ENCODE measurements at places on chromosomes 16 and 17. TPM values are rescaled to one million over a fixed set of nuclear protein-coding genes. Genes with fewer than 3 reads are reported as not detected.
A peak's percentile ranks its signal among the peaks of the same experiment; 100 is the strongest.

Gene GP2
- not detected for total RNA-seq

Gene RUNDC3A
- 0.16 TPM for total RNA-seq

GRCh38 chr17:65231086-65231485 is 93.9 kb downstream of the RGS9 start:
- H3K4me3 ChIP-seq: no peak overlapping the region
- peaks cover 37% of the 10 kb centered on the region for H3K27me3 ChIP-seq
- peaks cover 2% of the 10 kb centered on the region for H3K36me3 ChIP-seq
- no peak for DNase-seq

DNA sequence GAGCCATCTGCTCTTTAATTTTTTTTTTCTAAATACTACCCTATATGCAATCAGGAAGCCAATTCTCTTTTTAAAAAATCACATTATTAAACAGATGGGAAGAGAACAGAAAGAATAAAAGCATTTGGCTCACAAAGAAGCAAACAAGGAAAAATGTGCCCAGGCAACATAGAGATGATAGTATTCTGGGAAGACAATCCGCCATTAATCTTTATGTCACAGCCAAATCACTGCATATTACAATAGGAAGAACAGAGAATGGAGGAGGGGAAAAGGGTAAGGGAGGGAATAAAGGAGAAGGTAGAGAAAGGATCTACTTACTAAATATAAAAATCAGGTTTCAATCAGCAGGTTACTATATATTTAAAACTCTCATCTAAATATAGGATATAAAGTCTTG is 34.3 kb downstream of the STAT5B start:
- no peak overlapping the region for H3K4me3 ChIP-seq
- peaks cover 21% of the 10 kb centered on the region for H3K4me1 ChIP-seq

- H3K36me3 ChIP-seq: no peaks in the 10 kb centered on the region
- H3K27ac ChIP-seq: no peak overlapping the region
- no peaks in the 10 kb centered on the region for H3K4me1 ChIP-seq
- no peak for DNase-seq
These were observed 23.0 kb upstream of the CAPNS2 start for GRCh38 chr16:55543472-55543871.

DNA sequence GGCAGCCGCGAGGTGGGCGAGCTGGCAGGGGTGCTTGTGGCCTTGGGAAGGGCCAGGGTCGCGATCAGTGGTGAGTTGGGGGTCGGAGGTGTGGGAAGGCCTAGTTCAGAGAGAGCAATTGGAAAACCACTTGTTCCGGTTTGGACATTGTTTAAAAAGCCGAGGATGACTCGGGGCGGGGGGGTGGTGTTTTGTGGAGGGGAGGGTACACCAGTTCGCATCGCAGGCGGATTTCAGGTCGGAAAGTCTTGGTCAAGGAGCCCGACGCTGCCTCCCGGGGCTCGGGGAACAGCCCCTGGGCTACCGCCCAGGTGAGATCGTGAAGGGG is 66.4 kb downstream of the KPNA2 start:
- peak overlapping the region; percentile 74 for H3K27ac ChIP-seq
- peaks cover 3% of the 10 kb centered on the region for H3K36me3 ChIP-seq
- no peak for DNase-seq
- peaks cover 28% of the 10 kb centered on the region for H3K4me1 ChIP-seq
- H3K4me3 ChIP-seq: peak overlapping the region; percentile 90

DNA sequence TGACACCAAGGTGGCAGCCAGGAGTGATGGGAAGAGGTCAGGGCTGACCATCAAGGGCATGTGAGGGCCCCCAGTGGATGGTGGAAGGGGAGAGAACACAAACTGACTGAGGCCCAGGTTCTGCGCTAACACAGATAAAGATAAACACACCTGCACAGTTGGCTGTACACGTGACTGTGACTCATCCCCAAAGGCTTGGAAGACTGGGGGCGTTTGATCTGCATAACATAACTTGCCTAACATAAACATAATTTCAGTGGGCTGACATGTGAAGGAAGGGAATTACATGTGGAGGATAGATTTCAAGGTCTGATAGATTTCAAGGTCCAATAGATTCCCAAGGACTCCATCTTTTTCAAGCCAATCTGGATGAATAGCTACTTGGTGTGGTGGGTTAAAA is 100.9 kb upstream of the TNRC6C start:
- no peak overlapping the region for H3K4me3 ChIP-seq
- no peak overlapping the region for H3K27ac ChIP-seq
- peaks cover 16% of the 10 kb centered on the region for H3K4me1 ChIP-seq
- no peaks in the 10 kb centered on the region for H3K27me3 ChIP-seq
- H3K36me3 ChIP-seq: no peaks in the 10 kb centered on the region

DNA sequence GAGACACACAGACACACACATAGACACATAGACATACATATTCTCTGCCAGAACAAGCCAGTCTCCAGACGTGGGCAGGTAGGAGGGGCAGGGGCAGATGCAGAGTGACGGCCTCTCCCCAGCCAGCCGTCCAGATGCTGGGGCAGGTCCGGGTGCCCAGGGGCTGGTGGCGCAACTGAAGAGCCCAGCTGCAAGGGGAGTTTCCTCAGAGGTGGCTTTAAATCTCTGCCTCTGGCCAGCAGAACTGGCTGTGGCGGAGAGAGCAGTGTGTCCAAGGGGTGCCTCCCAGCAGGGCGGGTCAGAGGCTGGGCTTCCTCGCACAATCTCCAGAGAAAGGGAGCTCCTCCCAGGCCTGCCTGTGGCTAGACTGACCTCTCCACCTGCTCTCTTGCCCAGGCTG is 9.4 kb upstream of the GCGR start:
- no peak for DNase-seq
- H3K27me3 ChIP-seq: peaks cover 4% of the 10 kb centered on the region
- no peak overlapping the region for H3K27ac ChIP-seq

DNA sequence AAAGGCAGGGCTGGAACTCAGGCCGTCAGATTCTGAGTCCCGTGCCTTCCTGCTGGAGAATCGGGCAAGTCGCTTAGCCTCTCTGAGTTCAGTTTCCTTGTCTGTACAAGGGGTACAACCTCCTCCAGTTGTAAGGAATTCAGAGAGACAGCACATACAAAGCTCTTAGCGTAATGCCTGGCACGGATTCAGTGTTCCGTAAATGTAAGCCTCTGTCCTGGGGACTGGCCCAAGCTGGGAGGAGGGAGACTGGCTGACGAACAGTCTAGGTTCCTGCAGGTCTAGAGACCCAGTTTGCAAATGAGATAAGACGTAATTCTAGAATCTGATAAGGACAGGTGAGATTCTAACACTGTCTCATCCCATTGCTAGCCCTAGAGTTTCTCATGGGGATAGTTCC is 9.9 kb downstream of the METTL22 start:
- no peak overlapping the region for H3K4me3 ChIP-seq
- DNase-seq: no peak
- peaks cover 5% of the 10 kb centered on the region for H3K4me1 ChIP-seq
- H3K27me3 ChIP-seq: no peaks in the 10 kb centered on the region

GRCh38 chr17:52790359-52790955 is 631.9 kb upstream of the CA10 start:
- H3K27me3 ChIP-seq: no peaks in the 10 kb centered on the region
- H3K4me1 ChIP-seq: no peaks in the 10 kb centered on the region
- DNase-seq: no peak
- H3K27ac ChIP-seq: no peak overlapping the region

DNA sequence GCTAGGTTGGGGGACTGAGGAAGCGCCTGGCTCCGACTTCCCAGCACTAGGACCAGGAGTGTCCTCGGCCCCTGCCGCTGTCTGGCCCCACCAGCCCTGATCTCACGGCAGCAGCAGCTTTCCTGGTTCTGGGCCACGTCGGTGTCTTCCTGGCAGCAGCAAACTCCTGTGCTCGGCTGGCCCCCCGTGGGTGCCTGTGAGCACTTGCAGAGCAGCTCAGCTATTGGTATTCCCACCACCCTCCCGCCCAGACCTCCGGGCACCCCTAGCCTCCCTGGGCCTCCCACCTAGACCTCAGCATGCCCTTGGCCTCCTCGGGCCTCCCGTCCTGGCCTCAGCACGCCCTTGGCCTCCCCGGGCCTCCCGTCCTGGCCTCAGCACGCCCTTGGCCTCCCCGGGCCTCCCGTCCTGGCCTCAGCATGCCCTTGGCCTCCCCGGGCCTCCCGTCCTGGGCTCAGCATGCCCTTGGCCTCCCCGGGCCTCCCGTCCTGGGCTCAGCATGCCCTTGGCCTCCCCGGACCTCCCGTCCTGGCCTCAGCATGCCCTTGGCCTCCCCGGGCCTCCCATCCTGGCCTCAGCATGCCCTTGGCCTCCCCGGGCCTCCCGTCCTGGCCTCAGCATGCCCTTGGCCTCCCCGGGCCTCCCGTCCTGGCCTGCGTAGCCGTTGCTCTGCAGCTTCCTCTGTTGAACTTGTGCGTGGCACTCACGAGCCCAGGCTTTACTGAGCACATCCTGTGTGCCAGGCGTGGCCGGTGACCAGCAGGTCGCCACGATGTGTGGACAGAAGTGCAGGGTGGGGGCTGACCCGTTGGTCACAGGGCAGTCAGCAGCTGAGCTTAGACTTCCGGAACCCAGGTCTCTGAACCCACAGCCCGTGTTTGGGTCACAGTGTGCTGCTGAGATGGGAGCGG is 51.8 kb upstream of the ACSF3 start:
- H3K4me3 ChIP-seq: peak overlapping the region; percentile 14
- H3K27me3 ChIP-seq: peaks cover 12% of the 10 kb centered on the region
- no peaks in the 10 kb centered on the region for H3K36me3 ChIP-seq
- no peak for DNase-seq
- no peaks in the 10 kb centered on the region for H3K4me1 ChIP-seq
- H3K27ac ChIP-seq: no peak overlapping the region

DNA sequence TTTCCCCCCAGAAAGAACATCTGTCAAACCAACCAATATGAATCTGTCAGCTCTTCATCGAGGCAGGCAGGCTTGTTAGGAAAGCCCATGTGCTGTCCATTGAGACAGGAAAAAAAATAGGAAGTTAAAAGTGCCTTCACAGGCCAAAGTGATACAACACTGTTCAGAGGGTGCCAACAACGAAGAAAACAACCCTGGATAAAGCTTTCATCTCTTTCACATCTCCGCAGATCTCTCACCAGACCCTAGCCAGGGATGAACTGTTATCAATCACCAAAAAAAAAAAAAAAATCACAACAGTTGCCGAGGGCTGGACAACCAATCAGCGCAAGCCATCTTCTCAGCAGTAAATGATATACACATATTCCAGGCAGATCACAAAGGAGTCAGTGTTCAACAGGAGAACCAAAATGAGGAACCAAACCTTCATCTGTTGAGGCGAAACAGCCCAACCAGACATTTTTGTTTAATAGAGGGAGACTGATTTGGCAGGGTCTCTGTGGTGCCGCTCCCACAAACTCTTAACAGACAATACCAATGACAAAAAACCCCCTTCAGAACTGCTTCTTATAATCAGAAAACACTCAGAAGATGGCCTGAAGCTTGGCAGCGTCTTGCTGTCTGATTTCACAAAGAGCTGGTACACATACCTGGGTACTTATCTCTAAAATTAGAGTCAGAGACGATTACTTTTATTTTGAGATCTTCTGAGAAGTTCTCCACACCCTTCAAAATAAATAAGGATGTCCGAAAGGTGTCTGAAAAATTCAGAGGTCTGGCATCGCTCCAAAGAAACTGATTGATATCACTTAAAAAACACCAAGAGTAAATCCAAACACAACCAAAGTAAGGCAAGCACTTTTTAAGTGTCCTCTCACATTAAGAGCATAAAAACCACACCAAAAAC is 1.8 kb downstream of the MAP3K14 start:
- H3K27ac ChIP-seq: peak overlapping the region; percentile 90
- no peak for DNase-seq
- peaks cover 48% of the 10 kb centered on the region for H3K36me3 ChIP-seq

All from activated naive CD8-positive, alpha-beta T cell treated with anti-CD3 and anti-CD28 coated beads for 36 hours (primary cell).